IMR-90 (cell line): ENCODE measurements at places on chromosomes 11 and 22. TPM values are rescaled to one million over a fixed set of nuclear protein-coding genes. Genes with fewer than 3 reads are reported as not detected.

TBX10 gene
- total RNA-seq: not detected in 2 replicates

YAP1 gene
- 207 and 251 TPM in 2 replicates for total RNA-seq

ZMAT5 gene
- 16.1 and 21.7 TPM in 2 replicates for total RNA-seq

OR2D2 gene
- 0.28 and 0.36 TPM in 2 replicates for total RNA-seq

FGF19 gene
- total RNA-seq: not detected in 2 replicates

NCF4 gene
- total RNA-seq: not detected in 2 replicates

OR4C15 gene
- not detected in 2 replicates for total RNA-seq

APOL6 gene
- total RNA-seq: 7.2 TPM in 2 replicates

CALCB gene
- total RNA-seq: not detected in 2 replicates

ADM2 gene
- total RNA-seq: 0.18 and 0.28 TPM in 2 replicates

TYMP gene
- 0.18 and 0.28 TPM in 2 replicates for total RNA-seq

KCNJ5 gene
- total RNA-seq: 0.18 TPM in 1 of 2 replicates, not detected in the other

PGA3 gene
- 0.18 TPM in 1 of 2 replicates, not detected in the other for total RNA-seq

TMEM218 gene
- total RNA-seq: 19.4 and 24.4 TPM in 2 replicates

RCOR2 gene
- 0.56 and 0.90 TPM in 2 replicates for total RNA-seq

GLYAT gene
- not detected in 2 replicates for total RNA-seq

OR51E2 gene
- 0.56 and 0.72 TPM in 2 replicates for total RNA-seq

C11orf52 gene
- 0.28 and 0.90 TPM in 2 replicates for total RNA-seq

KRTAP5-1 gene
- not detected in 2 replicates for total RNA-seq

UPK3A gene
- not detected in 2 replicates for total RNA-seq

RFPL2 gene
- not detected in 2 replicates for total RNA-seq

CHRNA10 gene
- under 0.01 and 0.36 TPM in 2 replicates for total RNA-seq

HPX gene
- total RNA-seq: 0.36 and 0.56 TPM in 2 replicates

ASCC2 gene
- total RNA-seq: 38.6 and 40.0 TPM in 2 replicates

C11orf91 gene
- total RNA-seq: not detected in 2 replicates

GRAP2 gene
- under 0.01 TPM in 1 of 2 replicates, not detected in the other for total RNA-seq

OR51B5 gene
- total RNA-seq: 0.54 and 0.56 TPM in 2 replicates

RAB36 gene
- 2.5 and 3.6 TPM in 2 replicates for total RNA-seq

OR10A2 gene
- not detected in 2 replicates for total RNA-seq

CNGA4 gene
- under 0.01 TPM in 1 of 2 replicates, not detected in the other for total RNA-seq

CD6 gene
- total RNA-seq: not detected in 2 replicates

PHETA2 gene
- total RNA-seq: 6.1 and 6.5 TPM in 2 replicates

PHOX2A gene
- total RNA-seq: not detected in 2 replicates

C11orf16 gene
- total RNA-seq: not detected in 2 replicates

EIF4G2 gene
- 1,144 and 1,216 TPM in 2 replicates for total RNA-seq

SULT4A1 gene
- total RNA-seq: 1.1 TPM in 2 replicates

OR2AT4 gene
- total RNA-seq: not detected in 2 replicates

ABTB2 gene
- 0.18 and 0.28 TPM in 2 replicates for total RNA-seq

BIK gene
- total RNA-seq: 0.18 and 0.28 TPM in 2 replicates

OR10G4 gene
- not detected in 2 replicates for total RNA-seq

FAM181B gene
- not detected in 2 replicates for total RNA-seq
